ENCODE measurements at places on chromosomes 7 and 10.
A peak's percentile ranks its signal among the peaks of the same experiment; 100 is the strongest.

DNA sequence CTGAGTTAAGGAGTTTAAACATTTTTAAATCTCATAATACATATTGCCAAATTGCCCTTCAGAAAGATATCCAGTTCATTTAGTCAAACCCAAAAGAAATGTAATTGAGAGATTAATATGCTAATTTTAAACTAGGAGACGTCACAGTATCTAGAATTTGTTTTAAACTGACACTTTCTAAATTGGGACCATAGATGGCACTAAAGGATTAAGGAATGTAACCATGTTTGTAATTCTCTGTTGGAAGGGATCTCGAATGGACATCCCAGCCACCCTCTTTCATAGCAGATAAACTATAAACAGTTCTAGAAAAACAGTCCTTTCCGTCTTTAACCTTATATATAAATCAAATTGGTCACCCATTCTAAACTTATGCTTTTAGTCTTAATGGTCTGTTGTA lies 30.0 kb upstream of the SAMD9L start:
- no peak for DNase-seq

GRCh38 chr10:70498970-70499835 lies 20.6 kb downstream of the PALD1 start:
- no peak for DNase-seq

- no peak for DNase-seq
Observed at GRCh38 chr10:24202181-24202570, 6.8 kb upstream of the KIAA1217 start.

GRCh38 chr10:71086439-71087080 lies 125.8 kb upstream of the UNC5B start:
- DNase-seq = no peak

DNA sequence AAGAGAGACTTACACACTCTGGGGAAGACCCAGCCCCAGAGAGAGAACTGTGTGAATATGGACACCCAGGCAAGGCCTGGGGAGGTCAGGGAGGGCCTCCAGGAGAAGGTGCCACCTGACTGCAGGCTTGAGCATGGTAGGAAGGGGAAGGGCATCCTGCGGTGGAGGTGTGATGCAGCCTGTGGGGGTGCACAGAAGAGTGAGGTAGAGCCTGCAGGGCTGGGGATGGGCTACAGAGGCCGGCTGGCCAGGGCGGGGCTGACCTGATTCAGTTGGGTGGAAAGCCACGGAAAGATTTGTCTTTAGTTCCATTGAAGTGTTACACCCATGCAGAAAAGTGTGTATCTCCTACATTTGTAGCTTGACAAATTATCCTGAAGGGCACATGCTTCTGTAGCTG lies 47.6 kb downstream of the ZMIZ1 start:
- no peak for DNase-seq

GRCh38 chr10:120016906-120017305 lies 124.4 kb downstream of the SEC23IP start:
- no peak for DNase-seq

GRCh38 chr10:31384589-31384949 lies 65.6 kb downstream of the ZEB1 start:
- DNase-seq = no peak

GRCh38 chr10:4254101-4254994 lies 469.3 kb upstream of the KLF6 start:
- no peak for DNase-seq

DNA sequence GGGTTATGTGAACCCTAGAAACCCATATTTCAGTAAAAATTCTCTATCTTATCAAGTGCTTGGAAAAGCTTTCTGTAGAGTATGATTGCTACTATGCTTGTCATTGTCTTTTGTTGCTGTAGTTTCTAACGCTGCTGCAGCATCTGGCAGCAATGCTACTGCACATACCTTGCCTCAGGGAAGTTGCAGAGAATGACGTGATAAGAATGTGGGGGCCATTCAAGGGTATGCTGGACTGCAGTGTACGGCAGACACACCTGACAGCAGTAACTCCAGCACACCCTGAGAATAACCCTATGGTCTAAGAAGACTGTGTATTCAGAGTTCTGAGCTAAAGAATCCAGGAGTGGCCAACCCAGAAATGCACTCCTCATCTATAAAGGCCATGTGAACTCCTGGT lies 20.5 kb downstream of the TRIM4 start:
- DNase-seq = no peak

DNA sequence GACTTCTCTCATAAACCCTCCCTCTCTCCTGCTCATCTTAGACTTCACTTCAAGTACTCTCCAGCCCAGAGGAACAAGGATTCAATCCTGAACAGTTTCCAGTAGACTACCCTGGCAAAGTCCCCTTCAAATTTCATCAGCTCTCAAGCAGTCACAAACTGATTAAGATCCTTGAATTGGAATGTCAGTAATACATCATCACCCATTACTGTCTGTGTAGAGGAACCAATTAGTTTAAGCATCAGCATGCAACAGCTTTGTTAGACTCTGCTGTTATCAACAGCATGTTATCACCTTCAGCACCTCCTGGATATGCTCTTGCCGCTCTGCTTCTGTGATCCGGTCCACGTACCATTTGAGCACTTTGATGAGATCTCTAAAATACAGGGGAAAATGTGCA lies 307.0 kb upstream of the IMMP2L start:
- DNase-seq = no peak

DNA sequence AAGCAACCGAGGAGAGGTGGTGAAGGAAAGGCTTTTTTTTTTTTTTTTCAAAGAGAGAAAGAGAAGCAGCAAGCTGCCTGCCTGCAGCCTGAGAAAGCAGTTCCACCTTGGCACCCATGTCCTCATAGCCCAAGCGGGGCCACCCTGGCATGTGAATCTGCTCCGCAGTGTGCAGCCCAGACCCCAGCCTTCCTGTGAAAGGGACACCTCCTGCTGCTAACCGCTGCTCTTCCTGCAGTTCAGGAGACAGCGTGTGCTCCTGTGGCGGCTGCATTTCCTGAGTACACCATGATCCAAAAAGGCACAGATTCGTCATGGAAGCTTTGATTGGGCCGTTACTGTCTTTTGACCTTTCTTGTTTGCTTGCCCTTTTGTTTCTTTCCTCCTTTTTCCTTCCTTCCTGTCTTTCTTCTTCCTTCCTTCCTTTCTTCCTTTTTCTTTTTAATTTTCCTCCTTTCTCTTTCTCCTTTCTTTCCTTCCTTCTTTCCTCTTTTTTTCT lies 38.1 kb downstream of the IKZF1 start:
- DNase-seq = peak; percentile 86

GRCh38 chr10:17330501-17330900 lies 102.5 kb downstream of the VIM start:
- DNase-seq = no peak
